Cardiac septum (tissue), 1 donor: ENCODE measurements at places on chromosomes 16 and 17. TPM values are rescaled to one million over a fixed set of nuclear protein-coding genes. Genes with fewer than 3 reads are reported as not detected.

DNA sequence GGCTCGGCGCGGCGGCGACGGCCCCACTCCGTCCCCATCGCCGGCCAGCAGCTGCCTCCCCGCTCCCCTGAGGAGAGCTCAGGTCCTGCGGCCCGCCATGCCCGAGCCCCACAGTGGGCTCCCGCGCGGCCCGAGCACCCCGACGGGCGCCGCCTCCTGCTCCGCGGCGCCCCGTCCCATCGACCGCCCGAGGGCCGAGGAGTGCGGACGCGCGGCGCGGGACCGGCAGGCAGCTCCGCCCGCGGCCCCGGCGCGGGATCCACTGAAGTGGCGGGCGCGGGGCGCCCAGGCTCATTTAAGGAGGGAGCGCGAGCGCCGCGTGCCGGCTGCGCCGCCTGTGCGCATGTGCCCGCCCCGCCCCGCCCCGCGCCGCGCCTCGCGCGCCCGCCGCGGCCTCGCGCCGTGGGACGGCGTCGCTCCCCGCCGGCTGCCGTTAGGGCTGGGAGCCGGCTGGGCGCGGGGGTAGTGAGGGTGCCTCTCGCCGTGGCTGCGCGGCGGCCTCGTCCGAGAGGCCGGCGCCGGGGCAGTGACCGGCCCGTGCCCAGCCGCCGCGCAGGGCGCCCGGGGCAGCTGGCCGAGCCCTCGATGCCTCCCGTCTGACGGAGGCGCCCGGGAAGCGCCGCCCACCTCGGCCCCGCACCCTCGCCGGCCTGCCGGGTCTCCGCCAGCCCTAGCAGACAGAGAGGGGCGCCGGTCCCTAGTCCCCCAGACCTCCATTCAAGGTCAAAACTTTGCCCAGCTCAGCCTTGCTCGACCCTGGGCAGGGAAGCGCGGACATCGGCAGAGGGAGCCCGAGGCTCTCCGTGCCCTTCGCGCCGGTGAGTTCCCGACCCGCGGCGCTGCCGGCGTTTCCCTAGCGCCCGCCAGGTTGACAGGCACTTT, at the start of gene NETO2:
Gene NETO2, minus strand, starts transcription at position 269 of the 882 bp plus-strand sequence. CDS start 333 bp downstream, outside the sequence.
- peak; percentile 80 for DNase-seq

DNA sequence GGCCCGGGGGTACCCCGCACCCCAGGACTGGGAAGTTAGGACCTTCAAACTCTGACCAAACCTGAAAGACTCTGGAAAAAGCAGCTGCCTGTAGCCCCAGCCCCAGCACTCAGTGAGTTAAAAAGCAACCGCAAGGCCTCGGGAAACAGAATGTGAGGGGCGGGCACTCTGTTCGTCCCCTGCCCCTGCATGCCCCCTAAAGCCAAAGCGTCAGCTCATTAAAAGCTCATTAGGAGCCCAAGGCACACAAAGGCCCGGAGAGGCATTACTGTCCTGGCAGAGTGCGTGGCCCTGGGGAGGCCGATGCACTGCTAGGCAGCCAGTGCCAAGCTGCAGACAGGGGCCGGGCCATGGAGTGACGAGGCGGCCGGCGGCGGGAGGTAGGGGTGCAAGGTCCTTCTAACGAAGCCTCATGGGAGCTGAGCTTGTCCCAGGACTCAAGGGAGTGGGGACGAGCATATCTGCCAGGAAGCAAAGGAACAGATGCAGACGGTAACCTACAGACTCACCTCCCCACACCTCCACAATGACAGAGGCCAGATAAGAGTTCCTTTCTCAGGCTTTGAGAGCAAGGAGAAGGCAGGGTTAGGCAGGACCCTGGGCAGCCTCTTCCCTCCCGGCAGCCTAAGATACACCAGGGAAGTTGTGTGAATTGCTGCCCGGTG, 116.8 kb downstream of the ENGASE start:
- DNase-seq, result no peak

- no peak for DNase-seq
Observed at GRCh38 chr16:5175266-5175665, 77.7 kb upstream of the EEF2KMT start.

GRCh38 chr16:64872101-64872500, 249.8 kb downstream of the CDH11 start:
- DNase-seq, result no peak

GRCh38 chr17:60256174-60256573, 106.4 kb downstream of the CA4 start:
- no peak for DNase-seq

DNA sequence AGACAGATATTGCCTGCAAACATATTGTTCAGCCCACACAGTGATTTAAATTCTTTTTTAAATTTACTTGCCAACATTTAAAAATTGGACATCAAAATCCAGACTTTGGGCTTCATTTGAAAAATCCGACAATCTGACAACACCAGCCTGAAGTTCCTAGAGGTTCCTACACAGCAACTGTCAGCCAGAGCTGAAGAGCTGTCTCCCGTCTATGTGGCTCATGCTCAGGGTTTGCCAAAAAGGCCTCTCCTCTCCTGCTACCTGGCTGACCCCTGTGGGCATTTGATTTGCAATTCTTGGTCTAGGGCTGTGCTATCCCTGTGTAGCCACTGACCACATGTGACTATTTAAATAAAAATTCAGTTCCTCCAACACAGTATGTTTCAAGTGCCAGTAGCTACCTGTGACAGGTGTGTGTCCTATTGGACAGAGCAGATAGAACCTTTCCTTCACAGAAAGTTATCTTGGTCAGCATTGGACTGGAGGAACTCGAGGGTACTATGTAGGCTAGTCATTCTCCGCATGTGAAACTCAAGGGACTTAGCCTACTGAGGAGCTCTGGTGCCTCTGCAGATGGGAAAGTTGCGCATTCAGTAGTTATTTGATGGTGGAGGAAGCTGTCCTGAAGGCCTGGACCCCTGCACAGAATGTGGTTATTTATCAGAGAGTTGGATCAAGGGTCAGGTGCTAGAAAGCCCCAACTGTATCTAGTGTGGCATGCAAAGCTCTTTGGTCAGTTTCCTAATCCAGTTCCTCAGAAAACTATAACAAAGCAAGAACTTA, 2.7 kb downstream of the LYRM1 start:
- DNase-seq, result no peak

DNA sequence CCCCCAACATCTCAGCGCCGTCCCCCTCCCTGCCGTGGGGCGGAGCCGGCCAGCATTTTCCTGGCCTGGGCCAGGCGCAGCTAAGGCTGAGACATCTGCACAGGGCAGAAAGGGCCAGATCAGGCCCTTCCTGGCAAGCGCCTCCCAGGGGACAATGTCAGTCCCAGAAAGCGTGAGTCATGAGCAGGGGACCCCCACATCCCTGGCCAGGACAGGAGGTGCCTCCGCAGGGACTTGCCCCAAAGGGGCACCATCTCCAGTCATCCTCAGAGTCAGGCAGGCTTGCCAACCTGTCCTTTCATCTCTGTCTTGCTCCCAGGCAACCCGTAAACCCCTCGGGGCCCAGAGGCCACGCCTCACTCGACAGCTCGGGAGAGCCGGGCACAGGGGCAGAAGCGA, 43.2 kb downstream of the SOCS1 start:
- DNase-seq, result no peak

DNA sequence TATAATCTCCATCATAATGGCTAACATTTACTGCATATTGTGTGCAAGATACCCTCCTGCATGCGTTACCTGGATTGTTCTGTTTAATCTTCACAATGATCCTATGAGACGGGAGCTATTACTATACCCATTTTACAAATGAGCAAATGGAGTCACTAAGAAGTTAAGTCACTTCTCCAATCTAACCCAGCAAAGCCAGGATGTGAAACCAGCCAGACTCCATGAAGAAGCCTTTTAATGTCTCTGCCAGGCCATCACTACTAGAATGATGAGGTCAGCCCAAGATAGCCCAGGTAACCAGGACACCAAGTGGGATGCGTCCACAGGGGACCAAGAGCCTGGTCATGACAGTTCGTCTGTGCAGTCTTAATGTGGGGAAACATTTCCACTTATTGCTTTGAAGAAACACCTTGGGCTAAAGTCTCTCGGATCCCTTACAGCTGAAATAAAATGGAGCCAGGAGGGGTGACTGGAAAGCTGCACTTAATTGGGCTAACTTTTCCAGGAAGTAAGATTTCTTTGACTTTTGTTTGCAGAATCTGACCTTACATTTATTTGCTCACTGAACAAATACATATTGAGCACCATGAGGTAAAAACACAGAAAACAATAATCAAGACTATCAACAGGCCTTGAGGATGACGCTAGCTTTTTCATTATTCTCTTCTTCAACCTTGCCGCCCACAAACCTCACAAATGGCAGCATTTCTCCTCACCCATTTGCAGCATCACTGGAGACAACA, 926 bp upstream of the SHCBP1 start:
- no peak for DNase-seq

GRCh38 chr17:73262676-73263642, 1.3 kb upstream of the CPSF4L start:
- DNase-seq, result no peak

- DNase-seq, result no peak
Observed at GRCh38 chr17:82041144-82041814, 3.8 kb upstream of the DCXR start.

DNA sequence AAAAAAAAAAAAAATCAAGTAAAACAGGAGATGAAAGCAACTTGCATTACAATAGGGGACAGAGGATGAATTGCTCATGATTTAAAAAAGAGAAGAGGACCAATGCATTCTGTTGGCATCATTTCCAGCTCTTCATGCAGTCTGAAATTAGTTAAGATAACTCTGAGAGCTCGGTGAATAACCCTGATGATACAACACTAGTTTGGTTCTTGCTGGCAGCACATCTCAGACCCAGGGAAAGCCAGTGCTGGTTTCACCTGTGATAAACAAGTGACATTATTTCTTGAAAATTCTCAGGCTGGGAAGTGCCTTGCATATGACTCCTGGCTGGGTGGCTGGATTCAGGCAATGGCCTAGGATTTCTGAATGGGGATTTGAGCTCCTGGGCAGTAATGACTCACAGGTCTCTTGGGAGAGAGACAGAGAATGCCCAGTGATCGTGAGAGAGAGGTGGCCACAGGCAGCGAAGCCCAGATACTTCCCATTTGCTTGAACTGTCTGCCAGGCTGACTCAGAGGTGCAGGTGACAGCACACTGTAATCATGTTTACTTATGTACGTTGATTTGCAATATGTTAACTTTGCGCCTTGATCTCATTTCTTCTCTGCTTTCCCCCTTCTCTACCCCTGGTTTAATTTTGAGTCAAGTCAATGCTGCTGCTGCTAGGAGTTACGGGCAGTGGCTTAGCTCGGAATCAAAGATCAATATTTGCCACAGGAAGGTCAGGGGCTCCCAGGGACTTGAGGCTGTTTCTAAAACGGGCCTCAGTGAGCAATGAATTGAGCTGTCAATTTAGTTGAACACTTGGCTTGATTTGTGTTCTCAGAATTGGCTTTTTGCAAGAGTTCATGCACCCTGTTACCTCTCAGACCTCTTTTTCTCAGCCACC, 27.1 kb downstream of the ARSG start:
- DNase-seq, result no peak

- no peak for DNase-seq
Observed at GRCh38 chr16:72023962-72024361, 15.4 kb downstream of the DHODH start.

DNA sequence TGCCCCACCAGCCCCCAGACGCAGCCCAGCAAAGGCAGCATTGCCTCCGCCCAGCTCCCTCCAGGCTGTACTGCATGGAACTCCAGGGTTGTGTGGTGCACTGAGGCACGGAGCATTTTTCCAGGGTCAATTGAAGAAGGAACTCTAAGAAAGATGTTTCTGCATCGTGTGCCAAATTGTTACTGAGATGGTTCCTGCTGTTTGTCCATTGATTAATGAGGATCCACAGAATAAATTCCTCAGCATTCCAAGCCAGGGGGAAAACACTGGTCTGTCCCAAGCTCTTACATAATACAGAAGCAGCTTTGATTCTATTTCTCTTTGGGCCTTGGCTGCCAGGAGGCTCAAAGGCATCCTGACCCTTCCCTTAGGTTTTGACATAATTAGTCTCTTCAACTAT, 80.9 kb downstream of the ZNF423 start:
- DNase-seq, result no peak

ETV4 gene
- 3.5 TPM for total RNA-seq

NRN1L gene
- 2.1 TPM for total RNA-seq

DPEP2 gene
- 0.78 TPM for total RNA-seq

ZDHHC7 gene
- 43.7 TPM for total RNA-seq

FBXO39 gene
- total RNA-seq, result not detected

CFAP52 gene
- not detected for total RNA-seq

CACNB1 gene
- 11.8 TPM for total RNA-seq

CORO1A gene
- total RNA-seq, result 7.4 TPM

PERCC1 gene
- not detected for total RNA-seq

C16orf46 gene
- 1.5 TPM for total RNA-seq
